ENCODE measurements at places on chromosomes 12 and 14.
A peak's percentile ranks its signal among the peaks of the same experiment; 100 is the strongest.

- no peak for DNase-seq
These were observed 641.9 kb upstream of the FBXO33 start for GRCh38 chr14:40074169-40074568.

- DNase-seq: peak; percentile 13
These were observed 73.8 kb downstream of the KIAA0586 start for GRCh38 chr14:58501214-58501816.

GRCh38 chr14:75879031-75879430 is 102.8 kb downstream of the TGFB3 start:
- DNase-seq: no peak

DNA sequence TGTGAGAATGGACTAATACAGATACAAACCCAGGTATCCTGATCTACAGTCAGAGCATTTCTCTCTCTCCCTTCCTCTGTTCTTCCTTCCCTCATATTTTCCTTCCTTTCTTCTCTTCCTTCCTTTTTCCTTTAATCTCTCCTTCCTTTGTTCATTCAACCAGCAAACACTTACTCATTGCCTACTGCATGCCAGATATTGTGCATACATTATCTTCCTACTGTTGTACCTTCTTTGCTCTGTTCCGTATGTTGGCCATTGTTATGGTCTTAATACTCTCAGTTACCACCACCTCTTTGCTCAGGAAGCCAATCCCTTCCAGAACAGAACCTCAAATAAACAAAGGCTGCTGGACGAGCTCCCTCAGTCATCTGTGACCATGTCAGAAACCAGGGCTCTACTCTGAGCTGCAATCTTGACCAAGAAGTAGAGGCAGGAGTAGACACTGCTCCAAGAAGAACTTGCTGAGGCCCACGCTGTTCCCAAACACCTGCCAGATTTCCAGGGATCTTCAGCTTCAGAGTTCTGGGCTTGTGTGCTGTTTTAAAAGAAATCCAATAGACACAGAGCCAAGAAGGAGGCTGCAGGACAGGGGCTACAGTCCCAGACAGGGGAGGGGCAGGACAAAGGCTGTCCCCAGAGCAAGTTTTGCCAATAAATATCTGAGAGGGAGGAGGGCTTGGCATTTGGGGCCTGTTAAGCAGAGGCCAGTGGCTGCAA is 526.7 kb upstream of the TBX3 start:
- no peak for DNase-seq

DNA sequence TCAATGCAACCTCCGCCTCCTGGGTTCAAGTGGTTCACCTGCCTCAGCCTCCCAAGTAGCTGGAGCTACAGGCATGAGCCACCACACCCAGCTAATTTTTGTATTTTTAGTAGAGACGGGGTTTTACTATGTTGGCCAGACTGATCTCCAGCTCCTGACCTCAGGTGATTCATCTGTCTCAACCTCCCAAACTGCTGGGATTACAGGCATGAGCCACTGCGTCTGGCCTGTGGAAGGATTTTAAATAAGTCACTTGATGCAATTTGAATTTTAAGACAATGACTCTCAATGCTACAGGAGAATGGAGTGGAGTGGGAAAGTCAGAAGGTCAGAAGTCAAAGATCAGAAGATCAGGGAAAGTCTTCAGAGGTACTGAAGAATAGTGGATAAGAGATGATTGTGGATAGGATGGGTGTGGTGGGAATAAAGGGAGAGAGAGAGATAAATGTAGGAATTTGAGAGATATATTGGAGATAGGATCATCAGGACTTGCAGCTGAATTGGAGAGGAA is 15.4 kb downstream of the TMEM52B start:
- DNase-seq: no peak

DNA sequence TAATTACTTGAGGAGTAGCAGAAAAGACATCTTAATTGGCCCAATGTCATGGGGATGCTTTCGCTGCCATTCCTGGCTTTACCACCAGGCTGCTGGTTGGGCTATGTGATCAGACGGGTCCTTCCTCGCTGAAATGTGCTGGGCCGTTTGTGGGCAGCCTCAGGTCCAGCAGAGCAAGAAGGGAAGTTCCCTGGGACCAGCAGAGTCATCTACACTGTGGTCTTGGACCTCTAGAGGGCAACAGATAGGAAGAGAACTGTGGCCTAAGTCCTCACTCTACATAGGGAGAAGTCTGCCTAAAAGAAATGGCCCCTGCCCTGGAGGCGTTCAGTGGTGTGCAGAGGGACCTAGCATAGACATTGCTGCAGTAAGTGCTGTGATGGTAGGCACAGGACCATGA is 10.9 kb downstream of the EVL start:
- DNase-seq: peak; percentile 67

- peak; percentile 93 for DNase-seq
These were observed 13.2 kb upstream of the KLRF1 start for GRCh38 chr12:9813821-9814798.

DNA sequence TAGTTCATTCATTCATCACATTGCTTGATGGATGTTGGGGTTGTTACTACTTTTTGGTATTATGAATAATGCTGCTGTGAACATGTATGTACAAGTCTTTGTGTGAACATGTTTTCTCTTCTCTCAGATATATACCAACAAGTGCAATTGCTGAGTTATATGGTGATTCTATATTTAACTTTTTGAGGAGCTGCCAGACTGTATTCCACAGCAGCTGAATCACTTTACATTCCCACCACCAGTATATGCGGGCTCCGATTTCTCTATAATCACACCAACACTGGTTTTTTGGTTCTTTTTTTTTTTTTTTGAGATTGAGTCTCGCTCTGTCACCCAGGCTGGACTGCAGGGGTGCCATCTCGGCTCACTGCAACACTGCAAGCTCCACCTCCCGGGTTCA is 22.2 kb upstream of the PLEKHG6 start:
- DNase-seq: no peak

DNA sequence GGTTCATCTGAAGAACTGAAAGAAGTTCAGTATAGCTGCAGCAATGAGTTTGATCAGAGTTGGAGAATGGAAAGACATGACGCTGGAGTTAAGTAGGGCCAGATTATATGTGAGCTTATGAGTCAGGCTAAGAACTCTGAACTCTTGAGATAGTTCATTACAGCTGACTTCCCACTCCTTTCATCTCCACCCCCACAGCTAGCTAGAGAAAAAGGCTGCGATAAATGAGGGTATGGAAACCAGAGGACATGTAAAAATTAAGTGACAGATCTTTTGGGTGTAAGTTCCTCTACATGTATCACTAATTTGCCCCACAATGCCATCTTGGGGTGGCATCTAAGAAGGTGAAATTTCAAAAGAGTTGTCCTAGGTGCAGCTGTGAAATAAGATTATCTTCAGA is 28.6 kb downstream of the PYM1 start:
- peak; percentile 57 for DNase-seq

DNA sequence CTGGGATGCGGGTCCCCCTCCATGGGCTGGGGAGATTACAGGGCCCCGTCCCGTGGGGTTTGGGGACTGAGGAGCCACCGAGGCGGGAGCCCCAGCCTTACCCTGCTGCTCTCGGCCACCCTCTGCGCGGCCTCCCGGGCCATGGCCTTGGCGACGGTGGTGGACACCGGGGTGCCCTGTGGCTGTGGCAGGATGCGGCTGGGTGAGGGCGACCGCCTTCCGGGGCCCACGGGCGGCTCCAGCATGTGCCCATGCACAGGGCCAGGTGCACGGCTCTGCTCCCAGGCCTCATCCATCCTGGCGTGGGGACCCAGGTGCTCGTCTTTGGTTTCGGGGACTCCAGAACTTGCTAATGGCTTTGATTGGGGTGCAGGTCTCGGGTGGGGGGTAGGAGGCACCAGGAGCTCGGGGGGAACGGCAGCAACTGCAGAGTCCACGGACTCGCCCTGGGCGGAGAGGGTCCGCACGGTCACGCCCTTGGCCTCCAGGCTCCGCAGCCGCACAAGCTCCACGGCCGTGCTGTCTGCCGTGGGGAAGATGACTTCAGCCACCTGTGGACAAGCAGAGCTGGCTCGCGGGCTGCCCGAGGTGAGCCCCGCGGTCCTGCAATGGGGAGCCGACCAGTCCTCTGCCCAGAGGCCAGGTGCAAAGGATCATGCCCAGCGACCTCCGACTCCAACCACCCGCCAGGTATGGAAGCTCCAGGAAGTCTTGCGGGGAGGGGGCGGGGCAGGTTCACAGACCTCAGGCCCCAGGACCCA is 99.2 kb downstream of the PIWIL1 start:
- DNase-seq: no peak

GRCh38 chr12:79658221-79658620 is 32.5 kb downstream of the PAWR start:
- no peak for DNase-seq

- DNase-seq: no peak
These were observed 57.1 kb downstream of the STON2 start for GRCh38 chr14:81342850-81343580.

DNA sequence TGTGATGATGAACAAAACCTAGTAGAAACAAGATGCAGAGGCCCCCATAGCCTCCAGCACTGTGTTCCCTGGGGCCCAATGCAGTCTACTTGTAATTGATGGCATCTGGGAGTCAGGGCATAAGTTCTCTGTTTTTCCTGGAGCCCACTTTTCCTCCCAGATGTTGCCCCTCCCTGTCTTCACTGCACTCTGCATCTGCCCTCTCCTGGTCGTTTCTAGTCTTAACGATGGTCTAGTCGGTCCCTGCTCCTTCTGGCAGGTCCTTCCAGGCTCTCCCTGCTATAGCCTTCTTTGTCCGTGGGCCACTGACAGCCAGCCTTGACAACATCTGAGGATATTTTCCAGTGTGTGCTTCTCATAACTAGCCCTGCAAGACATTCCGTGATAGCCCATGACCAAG is 208.3 kb downstream of the GXYLT1 start:
- no peak for DNase-seq

DNA sequence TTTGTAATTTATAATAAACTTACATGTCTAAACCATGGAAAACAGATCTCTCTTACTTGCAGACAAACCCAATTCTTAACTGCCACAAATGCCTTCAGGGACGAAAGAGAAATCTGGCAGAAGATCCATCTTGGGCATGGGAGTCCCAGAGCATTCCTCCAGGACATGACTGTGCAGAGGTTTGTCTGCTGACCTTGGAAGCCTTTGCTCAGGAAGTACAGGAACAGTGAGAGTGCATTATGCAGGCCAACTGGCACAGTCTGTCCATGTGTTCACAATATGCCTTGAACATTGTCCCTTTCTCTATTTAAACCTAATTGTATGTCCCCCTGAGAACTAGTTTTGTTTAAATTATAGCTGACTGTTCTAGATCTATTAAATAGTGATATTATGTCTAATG is 467.1 kb downstream of the ATP23 start:
- DNase-seq: no peak

- no peak for DNase-seq
These were observed 6.7 kb upstream of the BATF start for GRCh38 chr14:75515629-75515996.

GRCh38 chr14:35332517-35333263 is 40.5 kb downstream of the PSMA6 start:
- DNase-seq: peak; percentile 78

GRCh38 chr12:41100572-41100971 is 87.5 kb upstream of the PDZRN4 start:
- DNase-seq: no peak

- no peak for DNase-seq
These were observed 49.1 kb downstream of the R3HDM2 start for GRCh38 chr12:57381693-57382220.

GRCh38 chr14:54329082-54329695 is 67.6 kb upstream of the CDKN3 start:
- DNase-seq: peak; percentile 27

DNA sequence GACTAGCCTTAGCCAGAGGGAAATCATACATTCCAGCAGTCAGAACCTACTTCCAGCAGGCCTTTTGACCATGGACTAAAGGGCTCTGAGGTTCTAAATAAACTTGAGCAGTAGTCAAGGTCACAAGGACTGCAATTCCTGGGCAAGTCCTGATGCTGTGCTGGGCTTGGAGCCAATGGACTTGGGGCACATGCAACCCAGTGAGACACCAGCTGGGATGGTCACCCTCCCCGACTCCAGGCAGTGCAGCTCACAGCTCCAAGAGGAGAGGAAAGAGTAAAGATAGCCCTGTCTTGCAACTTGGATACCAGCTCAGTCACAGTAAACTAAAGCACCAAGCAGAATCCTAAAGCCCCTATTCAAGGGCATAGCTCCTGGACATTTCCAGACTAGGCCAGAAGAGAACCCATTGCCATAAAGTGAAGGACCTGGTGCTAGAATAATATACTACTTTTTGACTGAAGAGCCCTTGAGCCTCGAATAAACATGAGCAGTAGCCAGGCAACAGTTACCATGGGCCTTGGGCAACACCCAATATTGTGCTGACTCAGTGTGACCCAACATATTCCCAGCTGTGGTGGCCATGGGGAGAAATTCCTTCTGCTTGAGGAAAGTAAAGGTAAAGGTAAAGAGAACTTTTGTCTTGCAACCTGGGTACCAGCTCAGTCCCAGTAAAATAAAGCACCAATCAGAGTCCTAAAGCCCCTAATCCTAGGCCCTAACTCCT is 226.2 kb upstream of the CLEC14A start:
- no peak for DNase-seq

DNA sequence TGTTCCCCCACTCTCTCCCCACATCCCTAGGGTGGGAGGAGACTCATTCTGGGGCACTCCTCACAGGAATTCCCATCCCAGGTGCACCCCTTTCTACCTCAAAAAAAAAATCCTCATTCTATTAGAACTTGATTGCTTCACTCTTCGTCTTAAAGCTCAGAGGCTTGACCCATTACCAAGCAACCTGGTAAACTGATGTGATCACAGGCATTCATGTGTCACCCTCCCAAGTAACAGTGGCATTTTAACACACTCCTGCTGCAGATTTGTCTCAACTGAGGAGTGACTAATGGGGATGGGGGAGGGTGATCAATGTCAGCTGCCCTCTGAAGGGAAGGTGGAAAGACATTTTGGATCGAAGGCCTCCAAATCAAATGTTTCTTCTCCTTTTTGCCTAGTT is 78.1 kb upstream of the PTHLH start:
- no peak for DNase-seq

GRCh38 chr14:31060253-31060875 is 34.2 kb upstream of the STRN3 start:
- no peak for DNase-seq

DNA sequence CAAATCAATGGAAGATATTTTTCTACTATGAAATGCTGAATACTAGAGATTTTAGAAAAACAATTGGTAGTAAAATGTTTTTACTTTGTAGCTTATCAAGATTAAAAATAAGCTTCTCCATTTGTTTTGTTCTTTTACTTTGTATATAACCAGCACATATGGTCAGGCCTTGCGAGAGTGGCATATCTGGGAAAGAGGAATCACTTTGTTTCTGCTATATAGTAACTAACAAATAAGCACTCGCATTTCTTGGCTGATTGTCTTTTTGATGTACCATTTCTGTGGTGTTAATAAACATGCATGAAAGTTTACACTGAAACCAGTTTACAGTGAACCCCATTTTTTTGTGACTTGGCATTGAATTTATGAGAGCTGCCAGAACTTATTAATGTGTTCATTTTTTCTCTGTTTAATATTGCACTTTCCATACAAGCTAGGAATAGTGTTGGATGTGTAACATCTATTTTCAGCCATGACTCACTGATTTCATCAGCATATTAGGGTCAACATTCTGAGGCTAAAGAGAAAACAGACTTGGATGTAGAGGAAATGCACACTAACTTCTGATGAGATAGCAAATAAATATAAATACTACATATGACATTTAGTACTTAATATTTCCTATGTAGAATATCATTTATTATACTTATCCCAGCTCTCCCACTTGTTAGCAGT is 635.5 kb downstream of the KCNH5 start:
- DNase-seq: no peak

- DNase-seq: no peak
These were observed 25.8 kb downstream of the STYX start for GRCh38 chr14:52755607-52756316.

GRCh38 chr12:114656906-114657596 is 26.9 kb downstream of the TBX3 start:
- no peak for DNase-seq

GRCh38 chr12:90253136-90253535 is 544.5 kb upstream of the ATP2B1 start:
- DNase-seq: no peak
